ENCODE measurements at places on chromosomes 3 and 15.

- no peak for DNase-seq
Observed at GRCh38 chr3:188574885-188575284, 420.9 kb downstream of the LPP start.

- DNase-seq, result no peak
Observed at GRCh38 chr15:41408234-41408641, 5.9 kb upstream of the NDUFAF1 start.

- no peak for DNase-seq
Observed at GRCh38 chr3:11346416-11346815, 74.2 kb downstream of the ATG7 start.

GRCh38 chr3:129605922-129606635, 397 bp downstream of the PLXND1 start:
- DNase-seq, result peak; percentile 67

- DNase-seq, result no peak
Observed at GRCh38 chr15:93973287-93973686, 258.1 kb upstream of the MCTP2 start.

DNA sequence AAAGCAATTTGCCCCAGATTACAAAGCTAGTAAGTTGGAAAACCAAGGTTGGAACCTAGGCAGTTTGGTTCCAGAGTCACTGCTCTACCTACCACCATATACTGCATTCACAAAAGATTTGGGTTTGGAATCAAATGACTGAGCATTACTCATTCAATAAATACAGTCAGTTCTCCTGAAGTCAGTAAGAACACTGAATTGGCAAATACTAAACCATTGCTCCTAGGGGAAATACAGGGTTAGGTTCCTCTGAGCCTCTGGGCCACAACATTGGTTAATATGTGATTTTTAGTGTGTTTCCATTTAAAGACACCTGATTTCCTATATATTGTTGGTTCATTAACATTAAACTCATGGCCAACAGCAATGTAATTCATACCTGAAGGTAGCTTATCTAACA, 2.1 kb upstream of the EIF5A2 start:
- DNase-seq, result no peak

DNA sequence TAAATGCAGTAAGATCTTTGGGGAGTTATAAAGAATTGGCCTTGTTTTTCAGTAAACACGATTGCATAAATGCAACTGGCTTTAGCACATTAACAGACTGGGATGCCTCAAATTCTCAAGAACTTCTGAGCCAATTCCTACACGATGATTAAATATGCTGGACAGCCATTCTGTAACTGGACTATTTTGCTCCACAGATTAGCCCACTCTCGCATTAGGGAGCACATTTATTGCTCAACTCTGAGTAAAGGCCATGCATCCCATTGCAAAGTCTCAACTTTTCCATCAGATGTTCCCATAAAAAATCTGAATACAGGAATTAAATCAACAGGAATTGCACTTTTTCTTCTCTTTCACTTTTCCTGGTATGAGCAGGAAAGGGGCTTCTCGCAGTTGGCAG, 66.7 kb upstream of the PRICKLE2 start:
- no peak for DNase-seq

Data from activated CD8-positive, alpha-beta memory T cell treated with anti-CD3 and anti-CD28 coated beads for 24 hours (primary cell).